Posterior cingulate gyrus (tissue), 11 donors: ENCODE measurements at places on chromosomes 16 and 17.
A peak's percentile ranks its signal among the peaks of the same experiment; 100 is the strongest.

DNA sequence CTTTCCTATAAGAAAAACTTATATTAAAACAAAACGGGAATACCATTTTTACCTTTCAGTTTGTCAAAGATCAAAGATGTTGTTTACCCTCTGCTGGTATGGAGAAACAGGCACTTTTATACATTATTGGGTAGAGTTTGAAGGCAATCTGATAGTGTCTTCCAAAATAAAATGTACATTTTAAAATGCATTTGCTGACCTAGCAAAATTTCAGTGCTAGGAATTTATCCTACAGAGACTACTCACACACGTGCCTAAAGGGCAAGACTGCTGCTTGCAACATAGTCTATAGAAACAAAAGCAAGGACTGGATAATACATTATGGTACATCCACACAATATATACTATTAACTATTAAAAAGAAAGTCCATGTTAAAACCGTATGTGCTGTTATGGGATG is 36.0 kb downstream of the COPRS start:
- DNase-seq, result no peak

DNA sequence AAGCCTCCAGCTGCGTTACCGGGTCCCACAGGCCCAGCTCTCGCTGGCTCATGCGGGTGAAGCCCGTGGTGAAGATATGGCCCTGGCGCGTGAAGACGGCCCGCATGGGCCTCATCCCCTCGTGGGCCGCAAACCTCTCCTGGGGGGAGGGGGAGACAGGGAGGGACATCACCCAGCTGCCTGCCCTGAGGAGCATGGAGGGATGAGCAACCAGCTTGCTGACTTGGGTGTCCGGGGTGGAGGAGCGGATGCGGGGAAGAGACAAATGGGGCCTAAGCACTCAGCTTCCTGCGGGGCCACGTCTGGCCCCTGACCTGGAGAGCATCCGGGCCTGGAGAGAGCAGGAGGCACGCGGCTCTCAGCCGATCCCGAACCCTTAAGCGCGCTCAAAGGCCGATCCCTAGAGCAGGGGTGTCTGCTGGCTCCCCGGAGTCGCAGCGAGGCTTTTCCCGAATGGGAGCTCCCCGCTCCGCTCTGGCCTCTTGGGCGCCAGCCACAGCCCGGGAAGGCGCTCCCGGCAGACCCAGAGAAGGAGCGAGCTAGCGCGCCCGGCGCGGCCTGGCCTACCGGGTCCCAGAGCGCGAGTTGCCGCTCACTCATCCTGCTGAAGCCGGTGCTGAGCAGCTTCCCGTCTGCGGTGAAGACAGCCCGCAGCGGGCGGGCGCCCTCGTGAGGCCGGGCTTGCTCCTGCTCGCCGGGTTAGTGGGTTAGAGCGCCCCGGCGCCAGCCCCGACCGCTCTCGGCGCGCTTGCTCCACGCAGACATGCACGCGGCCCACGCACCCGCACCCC is 5.0 kb downstream of the CORO6 start:
- peak; percentile 91 for DNase-seq

GRCh38 chr17:8522577-8522976 is 86.9 kb downstream of the NDEL1 start:
- no peak for DNase-seq

GRCh38 chr16:55469821-55470532 is 9.0 kb upstream of the MMP2 start:
- DNase-seq, result no peak

DNA sequence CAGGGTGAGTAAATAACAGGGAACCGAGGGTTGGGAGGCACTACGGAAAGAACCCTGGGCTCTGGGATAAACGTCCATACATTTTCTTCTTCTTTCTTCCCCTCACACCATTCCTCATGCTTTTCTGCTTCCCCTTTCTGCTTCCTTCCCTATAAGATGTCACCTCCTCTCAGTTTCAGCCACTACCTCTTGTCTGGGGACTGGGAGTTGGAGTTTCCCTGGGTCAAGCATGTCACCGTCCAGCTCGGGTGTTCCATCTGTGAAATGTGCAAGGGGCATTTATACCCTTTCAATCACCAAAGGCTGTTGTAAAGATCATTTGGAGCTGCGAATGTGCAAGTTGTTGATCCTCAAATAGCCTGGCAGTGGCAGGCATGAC is 17.5 kb upstream of the CCL22 start:
- no peak for DNase-seq

- no peak for DNase-seq
Observed at GRCh38 chr16:29824589-29825144, 4.4 kb downstream of the MVP start.

- DNase-seq, result no peak
Observed at GRCh38 chr16:53378138-53378537, 56.1 kb upstream of the RBL2 start.

DNA sequence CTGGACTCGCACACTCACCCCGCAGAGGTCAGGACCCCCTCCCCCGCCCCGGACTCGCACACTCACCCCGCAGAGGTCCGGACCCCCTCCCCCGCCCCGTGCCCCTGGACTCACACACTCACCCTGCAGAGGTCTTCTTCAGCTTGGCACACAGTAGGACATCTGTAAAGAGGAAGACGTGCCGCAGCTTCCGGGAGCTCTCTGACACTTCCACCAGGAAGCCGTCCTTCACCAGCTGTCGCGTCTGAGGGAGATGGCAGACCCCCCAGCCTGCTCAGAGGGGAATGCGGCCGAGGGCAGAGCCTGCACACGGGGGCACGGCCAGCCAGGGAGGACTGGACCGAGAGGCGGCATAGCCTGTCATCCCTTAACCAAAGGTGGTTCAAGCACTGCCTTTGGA is 72.9 kb downstream of the TIMM22 start:
- peak; percentile 45 for DNase-seq

DNA sequence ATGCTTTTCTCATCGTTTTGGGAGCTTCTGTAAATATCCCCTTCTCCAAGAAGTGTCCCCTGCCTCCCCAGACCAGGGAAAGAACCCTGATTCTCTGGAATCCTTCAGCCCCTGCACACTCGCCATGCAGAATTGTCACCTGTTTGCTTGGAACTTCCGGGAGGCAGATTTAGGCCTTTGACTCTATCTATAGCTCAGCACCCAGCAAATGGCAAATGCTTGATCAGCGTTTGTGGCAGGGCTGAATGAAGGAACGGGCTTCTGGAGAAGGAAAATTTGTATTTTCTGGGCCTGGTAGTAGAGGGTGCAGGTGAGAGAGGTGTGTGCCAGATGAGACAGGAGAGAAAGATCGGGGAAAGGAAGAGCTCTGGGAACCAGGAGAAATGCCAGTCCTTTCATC is 18.3 kb upstream of the CACNG4 start:
- DNase-seq, result no peak

- peak; percentile 44 for DNase-seq
Observed at GRCh38 chr16:87392821-87393679, 914 bp downstream of the MAP1LC3B start.

DNA sequence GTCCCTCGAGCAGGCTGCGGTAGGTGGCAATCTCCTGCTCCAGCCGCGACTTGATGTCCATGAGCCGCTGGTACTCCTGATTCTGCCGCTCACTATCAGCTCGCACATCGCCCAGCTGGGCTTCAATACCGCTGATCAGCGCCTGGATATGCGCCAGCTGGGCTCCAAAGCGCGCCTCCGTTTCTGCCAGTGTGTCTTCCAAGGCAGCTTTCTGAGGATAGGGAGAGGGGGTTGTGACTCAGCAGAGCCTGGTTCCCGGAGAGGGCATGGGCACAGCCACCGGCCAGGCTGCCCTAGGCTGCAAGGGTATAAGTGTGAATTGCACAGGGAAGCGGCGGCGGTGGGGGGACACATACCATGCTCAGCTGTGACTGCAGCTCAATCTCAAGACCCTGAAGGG is 4.3 kb downstream of the KRT19 start:
- no peak for DNase-seq

GRCh38 chr16:67993207-67994039 is 5.9 kb downstream of the DPEP2 start:
- peak; percentile 75 for DNase-seq

GRCh38 chr17:77772899-77773358 is 185.6 kb upstream of the TNRC6C start:
- no peak for DNase-seq

- no peak for DNase-seq
Observed at GRCh38 chr16:15714393-15715172, 64.5 kb downstream of the NDE1 start.

GRCh38 chr16:11205065-11205699 is 50.8 kb downstream of the SOCS1 start:
- no peak for DNase-seq

DNA sequence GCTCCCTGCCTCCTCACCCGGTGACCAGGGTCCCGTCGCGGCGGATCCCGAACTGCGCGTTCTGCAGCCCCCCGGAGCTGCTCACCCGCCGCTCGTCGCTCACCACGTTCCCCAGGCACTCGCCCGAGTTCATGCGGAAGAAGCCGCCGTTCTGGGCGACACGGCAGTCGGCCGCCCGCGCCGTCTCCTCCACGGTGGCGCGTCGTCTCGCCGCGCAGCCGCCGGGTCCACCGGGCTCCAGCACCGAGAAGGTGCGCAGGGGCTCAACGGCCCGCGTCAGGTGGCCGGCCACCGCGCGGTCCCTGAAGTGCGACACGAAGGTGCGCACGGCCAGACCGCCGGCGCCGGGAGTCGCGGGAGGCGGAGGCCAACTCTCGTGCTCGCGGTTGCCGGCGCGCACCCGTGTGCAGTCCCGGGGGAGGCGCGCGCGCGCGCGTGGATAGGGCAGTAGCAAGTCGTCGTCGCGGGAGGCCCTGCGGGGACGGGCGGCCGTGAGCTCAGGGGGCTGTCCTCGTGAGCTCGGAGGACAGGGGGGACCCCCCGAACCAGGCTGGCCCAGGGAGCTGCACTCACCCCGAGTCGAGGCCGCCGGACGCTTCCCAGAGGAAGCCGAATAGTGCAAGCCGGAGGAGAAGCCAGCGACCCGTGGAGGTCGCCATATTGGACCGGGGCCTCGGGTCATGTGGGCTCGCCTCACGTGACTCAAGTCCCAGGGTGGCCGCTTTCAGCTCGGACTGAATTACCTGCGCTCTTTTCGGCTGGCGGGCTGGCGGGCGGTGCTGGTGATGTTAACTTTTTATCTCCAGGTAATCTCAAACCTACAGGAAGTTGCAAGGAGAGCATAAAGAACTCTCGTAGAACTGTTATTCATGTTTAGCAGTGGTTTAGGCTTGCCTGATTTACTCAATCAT is at the start of gene NAGPA:
Gene NAGPA, minus strand, starts transcription at position 680 of the 911 bp plus-strand sequence. Its CDS starts 21 bp downstream, at position 659.
- peak; percentile 94 for DNase-seq

- DNase-seq, result no peak
Observed at GRCh38 chr17:66268247-66268927, 34.0 kb upstream of the PRKCA start.

- DNase-seq, result no peak
Observed at GRCh38 chr16:57601801-57602478, 26.5 kb upstream of the ADGRG1 start.

DNA sequence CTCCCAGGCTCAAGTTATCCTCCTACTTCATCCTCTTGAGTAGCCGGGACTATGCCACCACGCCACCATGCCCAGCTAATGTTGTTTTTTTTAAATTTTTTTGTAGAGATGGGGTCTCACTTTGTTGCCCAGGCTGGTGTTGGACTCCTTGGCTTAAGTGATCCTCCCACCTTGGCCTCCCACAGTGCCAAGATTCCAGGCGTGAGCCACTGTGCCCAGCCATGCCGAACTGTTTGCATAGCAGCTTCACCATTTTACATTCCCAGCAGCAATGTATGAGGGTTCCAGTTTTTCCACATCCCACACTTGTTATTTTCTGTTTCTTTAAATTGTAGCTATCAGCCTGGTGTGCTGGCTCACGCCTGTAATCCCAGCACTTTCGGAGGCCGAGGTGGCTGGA is 2.2 kb upstream of the CTRB1 start:
- no peak for DNase-seq

DNA sequence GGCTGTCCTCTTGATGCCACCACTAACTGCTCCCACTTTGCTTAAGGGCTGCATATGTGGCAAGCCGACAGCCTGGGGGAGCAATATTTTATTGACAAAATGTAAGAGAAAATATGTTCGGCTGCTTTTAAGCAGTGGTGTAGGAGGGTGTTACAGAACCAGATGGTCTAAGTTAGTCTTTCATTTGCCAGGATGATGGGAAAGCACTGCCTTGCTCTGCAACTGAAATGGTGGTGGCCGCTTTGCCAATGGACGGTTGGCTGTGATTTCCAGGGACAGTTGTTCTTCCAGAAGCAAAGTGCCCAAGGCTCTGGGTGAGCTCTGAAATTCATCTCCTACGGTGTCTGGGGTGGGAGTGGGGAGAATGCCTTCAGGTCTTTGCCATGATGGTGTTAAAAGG is 469.3 kb downstream of the TOX3 start:
- DNase-seq, result no peak

DNA sequence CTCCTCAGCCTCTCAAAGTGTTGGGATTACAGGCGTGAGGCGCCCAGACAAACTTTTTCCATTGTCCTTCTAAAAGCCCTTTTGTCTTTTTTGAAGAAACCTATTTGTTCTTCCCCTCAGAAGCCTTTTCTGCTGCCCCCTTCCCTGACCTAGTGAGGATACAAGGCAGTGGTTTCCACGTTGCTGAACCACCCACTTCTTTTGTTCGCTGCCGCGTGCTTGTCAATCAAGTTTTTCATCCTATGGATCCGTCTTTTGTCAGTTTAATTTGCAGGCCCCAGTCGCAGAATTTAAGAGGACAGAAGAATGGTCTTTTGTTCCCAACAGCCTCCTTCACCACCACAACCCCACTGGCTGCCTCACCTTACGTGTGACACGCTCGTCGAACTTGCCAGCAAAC is 20.2 kb upstream of the GNG13 start:
- DNase-seq, result no peak

- no peak for DNase-seq
Observed at GRCh38 chr17:56297184-56297583, 143.9 kb downstream of the ANKFN1 start.

GRCh38 chr17:68457168-68457538 is at the start of gene WIPI1:
Gene WIPI1 (minus strand): TSS chr17:68457496. CDS start chr17:68457421, 75 bp downstream.
- DNase-seq, result peak; percentile 81

- DNase-seq, result no peak
Observed at GRCh38 chr16:77790009-77790372, 1.6 kb downstream of the VAT1L start.

DNA sequence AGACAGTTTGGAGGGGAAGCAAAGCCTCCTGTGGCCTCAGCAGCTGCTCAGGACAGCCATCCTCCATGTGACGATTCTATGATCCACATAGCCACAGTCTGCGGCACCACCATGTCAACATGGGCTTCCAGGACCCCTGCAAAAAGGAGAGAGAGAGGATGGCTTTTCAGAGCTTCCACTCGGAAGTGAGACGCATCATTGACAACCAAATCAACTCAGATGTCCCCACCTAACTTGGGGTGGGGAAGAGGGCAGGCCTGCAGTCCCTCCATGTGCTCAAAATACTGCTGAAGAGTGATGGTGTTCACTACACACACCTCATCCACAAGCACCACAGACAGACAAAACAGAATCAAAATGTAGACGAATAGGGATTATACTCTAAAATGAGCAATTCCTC is 5.9 kb upstream of the METTL16 start:
- no peak for DNase-seq
